NCI-H2227 treated with DMSO at 0.1 percent for 48 hours (cell line): ENCODE measurements at places on chromosomes 3 and 15.

- DNase-seq = no peak
Observed at GRCh38 chr3:152254041-152254440, 14.7 kb upstream of the MBNL1 start.

GRCh38 chr3:158050461-158050860 is 55.8 kb downstream of the SHOX2 start:
- DNase-seq = no peak

DNA sequence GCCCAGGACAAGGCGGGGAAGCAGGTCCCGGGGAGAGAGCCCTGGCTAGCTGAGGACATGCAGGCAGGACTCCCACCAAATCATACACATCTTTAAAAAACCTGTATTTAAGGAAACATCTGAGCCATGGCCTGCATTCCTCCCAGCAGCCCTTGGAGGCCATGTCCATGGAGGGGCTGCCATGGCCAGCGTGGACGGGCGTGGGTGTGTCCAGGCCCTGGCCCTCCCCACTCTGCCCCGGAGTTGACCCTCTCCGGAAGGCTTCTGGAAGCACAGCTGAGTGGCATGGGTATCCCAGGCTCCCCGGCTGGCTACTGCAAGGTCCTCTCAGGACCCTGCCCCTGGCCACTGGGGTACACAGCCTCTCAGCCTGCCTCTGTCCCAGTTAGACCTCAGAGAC is 149.8 kb downstream of the NSMCE3 start:
- DNase-seq = no peak

- DNase-seq = no peak
Observed at GRCh38 chr15:31932576-31932975, 97.7 kb upstream of the CHRNA7 start.

DNA sequence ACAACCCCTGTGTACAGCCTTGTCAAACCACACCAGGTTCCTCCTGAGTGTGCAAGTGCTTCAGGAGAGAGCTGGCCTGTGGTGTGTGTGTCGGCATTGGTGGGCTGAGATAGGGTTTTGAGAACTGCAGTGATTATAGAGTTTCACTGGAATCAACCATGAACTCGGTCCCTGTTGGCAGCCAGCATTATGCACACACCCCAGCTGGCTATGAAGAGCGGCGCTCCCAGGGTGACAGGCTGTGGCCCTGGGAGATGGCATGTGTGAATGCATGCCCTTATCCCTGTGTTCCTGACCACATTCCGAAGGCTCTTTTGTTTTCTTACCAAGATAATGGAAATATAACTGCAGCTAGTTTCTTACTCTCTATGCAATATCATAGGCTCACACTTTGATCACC is 101.8 kb downstream of the SNRK start:
- no peak for DNase-seq

DNA sequence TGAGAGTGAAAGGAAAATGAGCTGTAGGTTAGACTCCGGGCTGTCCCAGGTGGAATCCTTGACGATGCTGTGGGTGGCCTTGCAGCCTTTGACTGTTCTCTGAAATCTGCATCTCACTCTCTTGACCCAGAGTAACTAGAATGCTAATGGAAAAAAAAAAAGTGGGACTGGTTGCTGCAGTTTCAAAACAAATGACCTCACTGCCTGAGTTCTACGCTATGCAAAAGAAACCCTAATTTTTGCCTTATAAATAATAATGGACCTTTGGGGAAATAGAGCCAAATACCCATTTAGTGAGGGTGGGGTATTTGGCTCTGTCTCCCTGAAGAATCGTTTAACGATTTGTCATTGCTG is 309.7 kb upstream of the C2CD4B start:
- no peak for DNase-seq

GRCh38 chr3:97901313-97902248 is 70.7 kb downstream of the RIOX2 start:
- no peak for DNase-seq

DNA sequence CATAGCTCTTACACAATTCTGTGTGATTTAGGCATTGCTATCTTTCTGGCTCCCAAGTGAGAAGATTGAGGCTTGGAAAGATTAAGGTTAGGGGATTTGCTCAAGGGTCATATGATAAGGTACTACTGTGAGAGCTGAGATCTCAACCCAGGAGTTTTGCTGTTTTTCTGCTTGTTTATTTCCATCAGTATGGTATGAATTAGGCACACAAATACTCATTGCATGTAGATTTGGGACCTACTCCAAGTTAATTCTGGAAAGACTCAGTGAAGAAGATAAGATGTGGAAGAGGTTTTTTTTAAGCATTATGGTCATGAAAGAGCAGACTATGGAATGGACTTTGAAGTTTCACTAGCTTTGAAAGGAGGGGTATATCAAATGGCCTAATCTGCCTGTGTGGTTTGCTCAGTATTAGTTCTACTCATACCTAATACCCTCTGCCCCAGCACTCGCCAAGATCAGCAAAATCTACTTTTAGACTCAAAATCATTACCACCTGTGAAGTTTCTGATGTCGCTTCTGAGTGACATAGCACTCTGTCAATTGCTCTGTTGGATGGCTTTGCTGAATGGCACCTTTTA is 12.5 kb downstream of the MBNL1 start:
- no peak for DNase-seq

DNA sequence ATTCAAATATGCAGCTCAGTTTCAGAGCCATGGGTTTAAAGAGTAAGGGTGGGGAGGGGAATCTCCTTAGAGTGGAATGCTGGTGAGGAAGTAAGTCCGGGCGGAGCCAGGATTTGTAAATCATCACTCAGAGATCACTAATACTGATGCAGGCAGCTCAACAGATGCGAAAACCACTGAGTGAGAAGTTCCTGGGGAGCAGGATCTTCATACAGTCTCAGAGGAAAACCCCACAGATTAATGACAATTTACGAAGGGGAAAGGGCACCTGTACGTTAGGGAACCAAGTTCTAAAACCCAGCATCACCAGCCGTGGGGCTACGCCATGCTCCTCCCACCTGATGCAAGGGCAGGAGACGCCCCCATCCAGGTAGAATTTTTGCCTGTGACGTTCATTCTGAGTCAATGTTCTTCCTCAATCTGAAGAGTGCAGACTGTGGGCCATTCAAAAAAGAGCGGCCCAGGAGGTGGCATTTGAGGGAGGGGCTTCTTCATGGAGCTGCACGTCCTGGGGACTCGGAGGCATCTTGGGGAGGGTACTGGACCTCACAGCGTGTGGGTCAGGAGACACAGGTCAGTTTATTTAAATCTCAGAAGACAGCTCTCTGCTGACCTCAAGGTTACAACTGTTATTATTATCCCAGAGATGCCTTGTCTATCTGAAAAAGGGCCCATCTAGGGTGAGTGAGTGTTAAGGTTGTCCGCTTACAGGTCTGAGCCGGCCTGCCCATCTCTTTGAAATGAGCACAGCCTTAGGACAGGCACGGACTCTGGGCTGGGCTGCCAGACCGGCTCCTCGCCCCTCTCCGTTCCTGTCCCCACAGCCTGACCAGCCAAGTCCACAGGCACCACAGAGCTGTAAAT is 228.0 kb downstream of the XXYLT1 start:
- no peak for DNase-seq

DNA sequence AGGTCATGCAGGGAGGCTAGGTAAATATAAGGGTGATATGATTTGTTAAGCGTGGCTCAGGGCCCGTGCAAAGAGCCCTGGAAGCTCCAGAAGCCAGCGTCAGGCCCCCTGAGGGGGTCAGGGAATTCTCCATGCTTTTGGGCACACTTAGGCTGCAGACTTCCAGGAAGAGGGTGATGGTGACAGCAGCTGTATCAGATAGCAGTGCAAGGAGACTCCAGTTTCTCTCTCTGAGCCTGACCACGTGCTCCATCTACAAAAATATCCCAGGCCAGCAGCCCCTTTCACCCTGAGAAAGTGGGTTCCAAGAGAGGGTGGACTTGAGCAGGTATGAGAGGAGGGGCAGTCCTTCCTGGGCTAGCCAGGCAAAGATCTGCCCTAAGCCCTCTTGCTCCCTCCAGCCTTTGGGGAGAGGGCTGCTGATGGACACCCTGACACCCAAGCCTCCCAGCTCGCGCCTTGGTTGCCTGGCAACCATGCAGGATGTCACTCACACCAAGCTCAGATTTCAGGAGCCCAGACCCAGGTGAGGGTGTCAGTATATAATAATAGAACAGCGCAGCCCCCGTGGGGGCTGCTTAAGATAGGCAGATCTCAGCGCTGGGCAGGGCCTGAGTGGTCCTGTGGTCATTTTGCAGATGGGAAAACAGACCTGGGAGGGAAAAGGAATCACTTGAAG is 35.8 kb downstream of the ATP2B2 start:
- DNase-seq = no peak

- DNase-seq = no peak
Observed at GRCh38 chr15:38238311-38238710, 14.3 kb upstream of the SPRED1 start.

DNA sequence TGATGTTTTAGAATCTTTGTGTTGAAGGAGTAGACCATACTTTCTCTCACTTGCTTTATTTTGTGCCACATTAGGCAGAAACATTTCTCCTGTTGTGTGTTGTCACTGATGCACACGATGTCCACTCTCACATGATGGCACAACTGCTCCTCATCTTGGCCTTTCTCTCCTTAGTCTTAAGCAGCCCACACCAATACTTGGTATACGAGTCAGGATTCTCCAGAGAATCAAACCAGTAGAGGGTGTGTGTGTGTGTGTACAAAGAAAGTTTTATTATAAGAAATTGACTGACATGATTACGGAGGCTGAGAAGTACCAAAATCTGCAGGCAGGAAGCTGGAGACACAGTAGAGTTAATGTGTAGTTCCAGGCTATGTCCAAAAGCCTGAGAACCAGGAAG is 187.1 kb downstream of the ALCAM start:
- no peak for DNase-seq

- DNase-seq = no peak
Observed at GRCh38 chr3:37897763-37898162, 36.1 kb downstream of the CTDSPL start.

DNA sequence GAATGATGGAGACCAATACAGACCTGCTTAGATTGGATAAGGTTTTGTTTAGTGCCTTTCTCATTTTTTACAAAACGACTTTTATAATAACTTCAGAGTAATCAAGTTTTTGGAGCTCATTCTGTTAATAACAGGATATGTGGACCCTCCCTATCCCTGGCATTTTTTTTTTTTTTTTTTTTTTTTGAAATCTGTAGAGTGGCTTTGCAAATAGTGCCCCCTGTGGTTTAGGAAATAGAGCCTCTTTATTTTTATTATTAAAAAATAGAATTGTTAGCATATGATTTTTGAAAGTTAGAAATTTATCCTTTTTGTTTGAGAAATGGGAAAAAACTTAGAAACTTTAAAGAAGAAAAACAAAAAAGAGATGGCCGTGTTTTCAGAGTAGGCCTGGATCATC is 11.4 kb downstream of the SKIL start:
- DNase-seq = no peak

DNA sequence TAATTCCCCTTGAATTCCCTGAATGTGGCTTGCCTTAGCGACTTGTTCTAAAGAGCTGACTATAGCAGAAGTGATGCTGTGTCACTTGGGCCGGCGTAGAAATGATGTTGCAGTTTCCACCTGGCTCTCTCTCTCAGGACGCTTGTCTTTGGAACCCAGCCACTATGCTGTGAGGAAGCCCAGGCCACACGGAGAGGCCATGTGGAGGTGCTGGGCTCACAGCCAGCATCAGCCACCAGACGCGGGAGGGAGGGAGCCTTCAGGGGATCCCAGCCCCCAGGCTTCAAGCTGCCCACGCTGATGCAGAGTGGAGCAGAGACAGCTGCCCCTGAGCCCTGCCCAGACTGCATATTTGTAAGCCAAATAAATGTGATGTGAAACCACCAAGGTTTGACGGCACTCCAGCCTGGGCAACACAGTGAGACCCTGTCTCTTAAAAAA is 18.6 kb downstream of the RNU5B-1 start:
- DNase-seq = no peak

GRCh38 chr3:41457176-41457575 is 257.9 kb downstream of the CTNNB1 start:
- no peak for DNase-seq

- no peak for DNase-seq
Observed at GRCh38 chr3:14170531-14171159, 7.8 kb downstream of the XPC start.
